ENCODE measurements at places on chromosomes 12 and 14.

GRCh38 chr12:128619263-128619662 is 204.5 kb downstream of the SLC15A4 start:
- DNase-seq, result no peak

DNA sequence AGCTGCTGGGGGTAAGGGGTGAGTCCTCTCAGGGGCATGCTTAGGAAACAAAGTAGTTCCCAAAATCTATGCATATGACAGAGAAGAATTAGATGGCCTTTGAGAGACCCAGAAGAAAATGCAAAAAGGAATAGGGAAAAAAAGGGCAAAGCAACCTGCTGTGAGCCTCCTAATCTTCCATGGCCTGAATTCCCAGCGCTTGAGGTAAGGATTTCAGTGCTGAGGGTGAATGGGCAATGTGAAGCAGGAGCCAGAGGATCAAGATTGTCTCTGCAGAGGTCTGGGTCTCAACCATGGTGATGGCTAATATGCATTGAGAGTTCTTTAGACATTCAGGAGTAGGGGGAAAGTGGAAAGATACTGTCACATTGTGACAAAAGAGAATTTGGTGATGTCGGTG is 31.5 kb downstream of the GPR65 start:
- no peak for DNase-seq

DNA sequence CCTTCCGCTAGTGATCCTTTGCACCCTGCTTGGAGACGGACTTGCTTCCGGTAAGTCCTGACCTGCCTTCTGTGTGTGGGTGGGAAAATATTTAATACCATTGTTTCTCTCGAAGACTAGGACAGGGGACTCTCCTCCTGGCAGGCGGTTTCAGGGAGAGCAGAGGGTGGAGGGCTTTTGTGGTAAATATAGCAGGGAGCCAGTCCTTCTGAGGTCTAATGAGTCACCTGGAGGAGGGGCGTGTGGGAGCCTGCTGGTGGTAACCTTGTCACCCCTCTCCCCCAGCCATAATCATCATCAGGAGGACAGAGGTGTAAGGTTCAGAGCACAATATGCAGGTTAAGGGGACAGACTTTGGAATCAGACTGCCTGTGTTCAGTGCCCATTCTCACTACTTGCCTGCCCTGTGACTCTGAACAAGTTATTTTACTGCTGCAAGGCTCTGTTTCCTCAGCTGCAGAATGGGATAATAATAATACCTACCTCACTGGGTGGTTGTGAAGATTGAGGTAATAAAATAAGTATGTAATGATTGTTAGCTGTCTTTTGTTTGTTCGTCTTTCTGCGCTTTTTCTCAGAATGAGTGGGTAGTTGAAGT is 47.4 kb downstream of the SUSD6 start:
- DNase-seq, result no peak

- DNase-seq, result no peak
These were observed 308.3 kb downstream of the DAD1 start for GRCh38 chr14:22280497-22281316.

- peak; percentile 93 for DNase-seq
These were observed 329.6 kb downstream of the TMTC2 start for GRCh38 chr12:83016218-83016835.

- no peak for DNase-seq
These were observed 80.5 kb downstream of the SAMD4A start for GRCh38 chr14:54647378-54647777.

DNA sequence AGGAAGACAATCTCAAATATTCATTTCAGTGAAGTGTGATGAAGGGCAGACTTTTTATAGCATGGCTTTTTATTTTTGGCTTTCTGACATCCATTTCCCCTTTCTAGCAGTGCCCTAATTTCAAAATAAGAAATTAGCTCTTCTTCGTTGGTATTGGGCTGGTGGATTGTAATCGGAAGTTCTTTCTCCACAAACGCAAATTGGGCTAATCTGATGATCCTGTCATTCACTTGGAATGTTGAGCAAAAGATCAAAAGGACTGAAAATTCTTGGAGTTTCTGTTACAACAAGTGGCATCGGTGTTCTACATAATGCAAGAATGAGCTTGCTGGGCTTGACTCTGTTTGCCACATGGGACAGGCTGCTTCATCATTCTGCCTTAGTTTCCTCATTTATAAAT is 1182.8 kb downstream of the FLRT2 start:
- DNase-seq, result no peak

- no peak for DNase-seq
These were observed 170.0 kb downstream of the ZFP36L1 start for GRCh38 chr14:68622856-68623255.

DNA sequence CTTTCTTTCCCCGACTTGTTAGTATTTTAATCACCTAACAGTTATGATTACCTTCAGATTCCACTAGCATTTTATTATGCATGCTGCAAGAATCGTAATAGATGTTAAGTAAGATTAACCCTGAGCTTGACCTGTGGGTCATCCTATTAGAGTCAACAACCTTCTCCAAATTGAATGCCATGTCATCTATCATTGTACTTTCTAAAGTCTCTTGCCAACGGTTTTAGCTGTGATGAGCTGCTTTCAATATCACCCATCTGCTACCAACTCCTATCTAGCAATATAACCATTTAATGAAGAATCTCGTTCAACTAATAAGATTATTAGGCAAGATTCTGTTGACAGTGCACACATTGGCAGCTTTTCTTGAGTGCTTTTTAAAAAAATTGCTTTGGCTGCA is 33.7 kb downstream of the DACT1 start:
- no peak for DNase-seq

DNA sequence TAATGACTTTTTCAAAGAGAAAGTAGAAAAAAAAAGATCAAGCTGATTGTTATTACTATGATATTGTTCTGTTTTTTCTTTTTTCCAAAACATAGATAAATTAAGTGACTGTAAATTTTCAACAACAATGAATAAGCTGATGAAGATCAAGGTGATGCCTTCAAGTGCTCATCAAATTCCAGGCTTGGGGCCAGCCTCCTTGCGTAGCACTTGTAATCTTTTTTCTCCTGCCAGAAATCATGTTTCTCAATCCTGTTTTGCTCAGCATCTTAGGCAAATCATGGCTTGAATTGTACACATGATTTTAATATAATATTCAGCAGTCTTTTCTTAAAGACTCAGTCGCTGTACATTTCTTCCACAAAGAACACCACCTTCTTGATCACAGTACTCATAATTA is 333.2 kb downstream of the NPAS3 start:
- peak; percentile 17 for DNase-seq

DNA sequence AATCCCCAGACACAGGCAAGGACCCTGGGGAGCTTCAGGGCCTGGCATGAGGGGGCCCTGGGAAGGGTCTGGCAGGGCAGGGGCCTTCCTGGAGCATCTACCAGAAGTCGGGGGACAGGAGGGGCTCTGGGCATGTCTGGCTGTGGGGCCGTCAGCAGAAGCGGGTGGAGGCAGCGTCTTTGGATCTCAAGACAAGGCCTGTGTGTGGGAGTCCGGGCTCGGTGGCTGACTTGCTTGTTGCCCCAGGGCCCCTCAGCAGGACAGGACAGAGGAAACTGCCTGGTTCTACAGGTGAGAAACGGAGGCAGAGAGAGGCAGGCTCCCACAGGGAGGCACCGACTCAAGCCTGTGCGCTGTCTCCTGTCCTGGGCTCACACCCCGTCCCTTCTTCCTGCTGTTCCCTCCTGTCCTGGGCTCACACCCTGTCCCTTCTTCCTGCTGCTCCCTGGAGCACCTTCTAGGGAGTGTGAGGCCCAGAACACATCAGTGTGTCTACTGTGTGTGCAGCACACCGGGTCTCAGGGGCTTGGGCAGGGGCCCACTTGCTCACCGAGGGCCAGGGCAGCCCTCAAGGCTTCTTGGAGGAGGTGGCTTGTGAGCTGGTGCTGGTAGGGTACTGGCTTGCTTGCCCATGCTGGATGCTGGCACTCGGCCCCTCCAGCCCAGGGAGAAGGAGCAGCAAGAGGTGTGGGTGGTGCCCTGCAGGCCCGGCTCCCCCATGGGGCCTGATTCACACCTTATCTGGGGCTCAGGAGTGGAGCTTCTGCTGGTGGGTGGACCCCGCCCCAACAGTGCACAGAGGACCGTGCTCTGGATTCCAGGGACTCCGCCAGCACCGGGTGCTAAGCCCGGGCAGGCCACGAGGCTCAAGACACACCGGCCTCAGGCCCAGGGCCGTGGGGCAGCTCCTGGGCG is 14.9 kb downstream of the ASPG start:
- DNase-seq, result no peak

- DNase-seq, result peak; percentile 56
These were observed 448.1 kb downstream of the BCAT1 start for GRCh38 chr12:24500831-24501230.

GRCh38 chr12:56900583-56900982 is 33.6 kb downstream of the SDR9C7 start:
- DNase-seq, result peak; percentile 46

DNA sequence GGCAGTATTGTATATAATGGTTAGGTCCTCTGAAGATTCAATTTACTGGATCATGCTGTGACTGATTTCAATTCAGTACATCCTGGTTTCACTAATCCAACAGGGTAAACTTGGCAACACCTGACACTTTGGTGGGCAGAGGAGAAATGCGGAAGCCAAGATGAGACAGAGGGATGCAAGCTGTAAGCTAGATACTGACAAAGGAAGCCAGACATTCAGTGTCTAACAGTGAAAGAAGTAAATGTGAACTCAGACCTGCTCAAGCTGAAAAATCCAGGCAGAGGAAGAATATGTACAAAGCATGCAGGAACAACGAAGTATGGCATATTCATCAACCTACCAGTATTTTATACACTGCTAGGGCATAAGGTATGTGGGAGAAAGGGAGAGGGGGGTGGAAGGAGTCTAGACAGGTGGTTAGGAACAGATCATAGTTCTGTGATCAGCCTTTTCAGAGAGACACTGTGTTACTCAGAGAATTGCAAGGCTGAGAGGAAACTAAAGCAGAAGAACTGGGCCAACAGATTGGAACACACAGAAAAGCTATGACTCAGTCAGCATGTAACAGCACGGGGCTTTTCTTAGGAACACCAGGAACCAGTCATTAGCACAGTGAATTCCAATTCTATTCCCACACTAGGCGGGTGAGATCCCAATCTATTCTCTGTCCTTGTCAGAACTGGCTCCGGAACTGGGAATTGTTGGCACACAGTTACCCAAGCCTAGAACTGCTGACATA is 40.3 kb downstream of the NELL2 start:
- DNase-seq, result peak; percentile 3

GRCh38 chr14:92964124-92965109 is 41.5 kb downstream of the CHGA start:
- no peak for DNase-seq

- DNase-seq, result peak; percentile 98
These were observed 129.3 kb upstream of the RASSF8 start for GRCh38 chr12:25829192-25829591.

GRCh38 chr12:100128512-100128908 is 14.2 kb downstream of the BLTP3B start:
- DNase-seq, result peak; percentile 72

DNA sequence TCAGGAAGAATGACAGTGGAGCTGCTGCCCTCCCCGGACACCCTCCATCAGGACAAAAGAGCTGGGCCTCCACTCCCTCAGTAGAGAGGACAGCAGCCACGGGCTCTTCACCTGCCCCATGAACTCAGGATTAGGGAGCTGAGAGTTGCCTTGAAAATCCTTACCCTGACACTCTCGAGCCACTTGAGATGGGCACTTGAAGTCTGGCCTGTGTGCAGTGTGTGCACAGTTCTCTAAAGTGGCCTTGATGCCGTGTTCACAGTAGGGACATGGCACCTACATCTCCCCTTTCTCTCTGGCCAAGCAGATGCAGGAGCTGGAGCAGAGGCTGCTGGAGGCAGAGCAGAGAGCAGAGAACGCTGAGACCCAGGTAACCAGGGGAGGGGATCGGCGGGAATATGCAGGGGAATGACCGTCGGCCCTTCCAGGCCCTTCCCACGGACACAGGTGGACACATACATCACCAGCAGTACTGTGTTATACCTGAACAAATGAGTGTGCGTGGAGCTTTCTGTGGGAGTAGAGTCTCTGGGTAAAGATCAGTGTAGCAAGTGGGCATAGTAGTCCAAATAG is 22.5 kb downstream of the PLEKHH1 start:
- no peak for DNase-seq

- DNase-seq, result peak; percentile 51
These were observed 150.6 kb upstream of the AEBP2 start for GRCh38 chr12:19288603-19289244.

- DNase-seq, result peak; percentile 66
These were observed 30.6 kb upstream of the SLC2A3 start for GRCh38 chr12:7966563-7966962.

DNA sequence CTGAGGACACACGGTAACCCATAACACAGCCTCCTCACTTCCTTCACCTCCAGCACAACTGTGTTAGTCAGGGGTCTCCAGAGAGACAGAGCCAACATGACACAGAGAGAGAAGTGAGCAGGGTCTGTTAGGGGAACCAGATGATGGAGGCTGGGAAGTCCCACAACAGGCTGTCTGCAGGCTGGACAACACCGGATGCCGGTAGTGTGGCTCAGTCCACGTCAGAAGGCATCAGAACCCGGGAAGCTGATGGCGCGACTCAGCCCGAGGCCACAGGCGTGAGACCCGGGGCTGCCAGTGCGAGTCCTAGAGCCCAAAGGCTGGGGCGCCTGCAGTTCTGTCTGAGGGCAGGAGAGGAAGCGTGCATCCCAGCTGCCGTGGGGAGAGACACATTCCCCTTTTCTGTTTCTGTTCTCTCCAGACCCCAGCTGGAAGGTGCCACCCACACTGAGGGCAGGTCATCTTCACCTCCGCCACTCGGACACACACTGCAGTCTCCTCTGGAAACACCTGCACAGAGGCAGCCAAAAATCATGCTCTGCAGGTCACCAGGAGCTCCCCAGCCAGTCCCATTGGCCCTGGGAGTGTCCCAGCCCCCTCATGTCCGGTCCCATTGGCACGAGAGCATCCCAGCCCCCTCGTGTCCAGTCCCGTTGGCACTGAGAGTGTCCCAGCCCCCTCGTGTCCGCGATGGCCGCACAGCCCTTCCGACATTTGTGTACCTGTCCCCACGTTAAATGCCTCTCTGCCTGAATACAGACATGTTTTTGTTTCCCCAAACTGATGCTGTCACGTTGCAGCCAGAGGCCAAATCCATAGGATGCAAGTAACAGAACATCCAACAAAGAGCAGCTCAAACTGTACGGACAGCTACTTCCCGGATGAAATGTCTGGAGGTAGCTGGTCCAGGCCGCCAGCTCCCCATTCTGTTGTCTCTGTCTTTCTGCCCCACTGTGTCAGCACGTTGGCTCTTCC is 7.9 kb upstream of the FBRSL1 start:
- no peak for DNase-seq

GRCh38 chr12:63410197-63410596 is 258.1 kb downstream of the DPY19L2 start:
- DNase-seq, result no peak

GRCh38 chr12:1328391-1328790 is 266.0 kb downstream of the FBXL14 start:
- no peak for DNase-seq

- no peak for DNase-seq
These were observed 35.6 kb downstream of the CHGA start for GRCh38 chr14:92958373-92959188.

GRCh38 chr12:46944771-46945170 is 119.0 kb upstream of the SLC38A4 start:
- DNase-seq, result peak; percentile 12

- peak; percentile 23 for DNase-seq
These were observed 710.7 kb upstream of the TBX3 start for GRCh38 chr12:115394496-115395220.
